NB4 (cell line): ENCODE measurements at places on chromosomes 6 and 20.

- DNase-seq: no peak
Measured at GRCh38 chr6:111766201-111766857, 106.9 kb downstream of the FYN start.

- DNase-seq: peak; percentile 84
Measured at GRCh38 chr6:35148167-35148741, 7.1 kb upstream of the TCP11 start.

DNA sequence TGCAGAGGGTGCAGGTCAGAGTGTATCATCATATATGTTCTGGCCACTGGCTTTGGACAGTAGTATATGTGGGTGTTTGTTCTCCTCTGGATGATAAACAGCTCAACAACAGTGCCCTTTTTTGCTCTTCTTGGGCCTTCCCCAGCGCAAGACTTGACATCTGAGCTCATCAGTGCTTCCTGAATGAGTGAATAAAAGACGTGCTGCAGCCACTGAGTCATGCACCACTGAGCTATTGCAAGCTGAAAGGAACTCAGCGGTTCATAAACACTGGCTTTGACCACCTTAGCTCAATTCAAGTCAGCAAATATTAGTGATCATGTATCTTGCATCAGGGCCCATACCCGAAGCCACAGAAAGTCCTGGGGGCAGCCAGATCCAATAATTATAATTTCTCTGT lies 105.3 kb upstream of the KCNG1 start:
- DNase-seq: no peak

DNA sequence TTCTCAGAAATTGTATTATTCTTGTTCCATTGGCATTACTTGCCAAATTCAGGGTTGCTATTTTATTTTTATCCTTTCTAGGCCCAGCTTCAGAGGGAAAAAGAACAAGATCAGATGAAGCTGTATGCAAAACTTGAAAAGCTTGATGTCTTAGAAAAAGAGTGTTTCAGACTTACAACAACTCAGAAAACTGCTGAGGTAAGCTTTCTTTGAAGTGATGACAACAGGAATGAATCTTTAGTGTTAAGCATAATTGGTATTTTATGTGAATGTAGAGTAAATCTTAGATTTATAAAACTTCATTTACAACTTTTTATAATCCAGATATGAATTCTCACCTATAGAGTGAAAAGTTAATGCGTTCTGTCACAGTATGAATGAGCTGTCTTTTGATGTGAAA lies 58.4 kb downstream of the CEP57L1 start:
- DNase-seq: no peak

DNA sequence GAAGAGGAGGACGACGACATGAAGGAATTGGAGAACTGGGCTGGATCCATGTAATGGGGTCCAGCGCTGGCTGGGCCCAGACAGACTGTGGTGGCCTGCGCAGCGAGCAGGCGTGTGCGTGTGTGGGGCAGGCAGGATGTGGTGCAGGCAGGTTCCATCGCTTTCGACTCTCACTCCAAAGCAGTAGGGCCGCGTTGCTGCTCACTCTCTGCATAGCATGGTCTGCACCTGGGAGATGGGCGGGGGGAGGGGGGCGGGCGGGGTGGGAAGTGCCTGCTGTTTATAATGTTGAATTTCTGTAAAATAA lies 42.3 kb downstream of the CHMP4B start:
- DNase-seq: no peak

- no peak for DNase-seq
Measured at GRCh38 chr20:60641879-60642447, 610.1 kb upstream of the CDH4 start.

DNA sequence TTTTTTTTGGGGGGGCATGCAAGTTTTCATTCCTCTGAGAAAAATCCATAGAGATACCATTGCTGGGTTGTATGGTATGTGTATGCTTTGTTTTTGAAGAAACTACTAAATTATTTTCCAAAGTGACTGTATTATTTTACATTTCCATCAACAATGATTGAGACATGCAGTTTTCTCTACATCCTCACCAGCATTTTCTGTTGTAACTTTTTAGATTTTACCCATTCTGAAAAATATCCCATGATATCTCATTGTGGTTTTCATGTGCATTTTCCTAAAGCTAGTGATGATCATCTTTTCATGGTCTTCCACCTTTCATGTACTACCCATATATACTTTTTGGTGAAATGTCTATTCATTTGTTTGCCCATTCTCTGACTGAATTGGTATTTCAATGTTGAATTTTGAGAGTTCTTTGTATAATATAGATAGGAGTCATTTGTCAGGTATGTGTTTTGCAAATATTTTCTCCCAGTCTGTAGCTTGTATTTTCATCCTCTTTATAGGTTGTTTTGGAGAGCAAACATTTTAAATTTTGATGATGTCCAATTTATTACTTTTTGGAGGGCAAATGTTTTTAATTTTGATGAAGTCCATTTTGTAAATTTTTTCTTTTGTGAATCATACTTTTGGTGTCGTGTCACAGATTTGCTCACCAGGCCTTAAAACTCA lies 827.5 kb upstream of the CITED2 start:
- DNase-seq: no peak

GRCh38 chr6:101663100-101663499 lies 269.6 kb downstream of the GRIK2 start:
- no peak for DNase-seq

DNA sequence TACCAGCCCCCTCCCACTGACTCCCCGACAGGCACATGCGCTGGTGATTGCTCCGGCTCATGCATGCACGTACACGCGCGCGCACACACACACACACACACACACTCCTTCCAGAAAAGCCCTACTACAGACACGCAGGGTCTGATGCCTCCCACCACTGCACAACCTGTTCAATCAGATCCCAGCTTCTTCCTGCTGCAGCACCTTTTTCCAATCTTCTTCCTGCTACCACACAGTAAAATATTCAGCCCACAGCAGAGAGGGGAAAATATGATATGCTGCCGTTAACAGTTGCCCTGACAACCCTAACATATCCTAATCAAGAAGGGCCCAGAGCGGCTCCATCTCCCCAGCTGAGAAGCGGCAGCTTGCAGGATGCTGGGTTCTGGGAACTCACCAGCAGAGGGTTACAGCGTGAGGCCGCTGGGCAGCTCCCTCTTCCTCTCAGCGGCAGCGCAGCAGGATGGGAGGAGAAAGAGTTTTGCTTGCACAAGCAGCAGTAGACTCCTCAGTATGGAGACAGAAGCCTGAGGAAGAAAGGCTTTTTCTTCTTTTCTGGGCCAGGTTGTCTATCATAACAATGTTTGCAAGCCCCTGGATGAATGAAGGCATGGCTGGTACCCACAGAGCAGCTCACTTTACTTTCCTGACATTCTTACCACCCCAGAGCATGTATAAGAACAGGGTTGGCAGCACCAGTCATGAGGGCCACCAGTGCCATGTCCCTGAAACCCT lies 23.9 kb downstream of the MAP7 start:
- DNase-seq: peak; percentile 88

GRCh38 chr20:39800111-39800510 lies 838.0 kb downstream of the DHX35 start:
- DNase-seq: no peak

- no peak for DNase-seq
Measured at GRCh38 chr20:16562259-16562658, 11.0 kb downstream of the KIF16B start.

DNA sequence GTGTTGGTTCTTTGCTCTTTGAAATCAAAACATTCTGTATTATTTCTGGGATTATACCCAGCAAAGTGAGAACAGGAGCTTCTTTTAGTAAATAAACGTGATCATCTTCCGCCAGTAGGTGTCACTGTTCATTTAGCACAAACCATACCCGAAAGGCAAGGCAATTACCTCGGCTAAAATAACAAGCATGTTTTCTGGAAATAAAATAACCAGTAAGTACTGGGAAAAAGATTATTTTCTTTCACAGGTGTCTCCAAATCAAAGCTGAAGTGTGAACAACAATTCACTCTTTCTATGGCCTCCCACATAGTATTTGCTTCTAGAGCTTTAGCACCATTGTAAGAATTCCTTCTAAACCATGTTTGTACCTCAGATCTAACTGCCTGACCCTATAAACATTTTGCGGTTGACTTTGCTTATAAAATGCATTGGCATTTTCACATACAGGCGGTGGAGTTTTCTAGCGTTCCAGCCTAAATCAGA lies 144.6 kb upstream of the AGPAT4 start:
- DNase-seq: peak; percentile 69

GRCh38 chr6:9914951-9915350 lies 499.9 kb downstream of the TFAP2A start:
- DNase-seq: no peak
